ENCODE measurements at places on chromosomes 7 and 10. TPM values are rescaled to one million over a fixed set of nuclear protein-coding genes. Genes with fewer than 3 reads are reported as not detected.

The NPFFR1 gene
- total RNA-seq: not detected

DNA sequence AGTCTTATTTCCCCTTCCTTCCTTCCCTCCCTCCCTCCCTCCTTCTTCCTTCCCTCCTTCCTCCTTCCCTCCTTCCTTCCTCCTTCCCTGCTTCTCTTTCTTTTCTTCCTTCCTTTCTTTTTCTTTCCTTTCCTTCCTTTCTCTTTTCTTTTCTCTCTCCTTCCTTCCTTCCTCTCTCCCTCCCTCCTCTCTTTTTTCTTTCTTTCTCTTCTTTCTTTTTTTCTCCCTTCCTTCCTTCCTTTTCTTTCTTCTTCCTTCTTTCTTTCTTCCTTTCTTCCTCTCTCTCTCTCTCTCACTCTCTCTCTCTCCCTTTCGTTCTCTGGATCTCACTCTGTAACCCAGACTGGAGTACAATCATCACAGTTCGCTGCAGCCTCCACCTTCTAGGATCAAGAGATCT lies 6.2 kb downstream of the TMEM130 start:
- no peak for DNase-seq

The LBX1 gene
- not detected for total RNA-seq

DNA sequence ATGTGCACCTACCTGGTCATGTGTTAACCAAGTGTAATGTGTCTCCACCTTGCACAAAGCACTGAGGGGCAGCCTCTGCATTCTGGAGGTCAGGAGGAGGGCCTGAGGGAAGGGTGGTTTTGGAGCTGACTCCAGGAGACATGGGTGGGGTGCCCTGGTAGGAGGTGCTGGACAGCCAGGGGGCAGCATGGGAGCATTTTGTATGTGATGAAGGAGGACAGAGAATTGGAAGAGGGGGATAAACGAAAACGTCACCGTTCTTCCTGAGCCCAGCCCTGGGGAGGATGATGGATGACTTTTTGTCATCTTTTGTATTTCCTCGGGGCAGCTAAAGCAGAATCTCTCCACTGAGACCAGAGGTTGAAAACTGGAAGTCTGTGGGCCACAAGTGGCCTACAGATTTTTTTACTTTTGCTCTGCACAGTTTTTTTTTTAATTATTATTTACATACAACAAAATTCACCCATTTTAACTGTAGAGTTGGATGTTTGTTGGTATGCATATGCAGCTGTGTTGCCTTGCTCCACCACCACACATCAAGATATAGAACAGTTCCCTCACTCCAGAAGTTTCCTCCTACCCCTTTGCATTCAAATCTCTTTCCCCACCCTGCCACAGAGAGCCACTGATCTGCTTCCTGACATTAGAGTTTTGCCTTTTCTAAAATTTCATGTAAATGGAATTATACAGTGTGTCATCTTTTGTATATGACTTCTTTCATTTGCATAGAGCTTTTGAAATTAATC lies 242.5 kb downstream of the VTI1A start:
- DNase-seq: no peak

GRCh38 chr10:14507176-14507575 lies 176.5 kb upstream of the FRMD4A start:
- peak; percentile 56 for DNase-seq

DNA sequence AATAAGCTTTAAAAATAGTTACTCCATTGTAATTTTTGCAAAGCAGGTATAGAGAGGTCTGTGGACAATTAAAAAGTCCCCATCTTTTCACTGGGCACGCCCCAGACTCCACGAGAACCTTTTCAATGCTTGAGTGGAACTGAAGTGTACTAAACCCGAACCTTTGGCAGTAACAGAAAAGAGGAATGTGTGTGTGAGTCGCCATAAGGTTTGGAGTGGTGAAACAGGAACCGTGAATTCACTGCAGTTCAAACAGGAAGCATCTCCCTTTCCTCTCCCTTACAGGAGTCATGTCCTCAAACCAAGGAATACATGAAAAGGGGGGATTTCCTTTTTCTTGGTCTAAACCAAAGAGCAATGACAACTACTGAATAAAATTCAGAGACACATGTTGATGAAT lies 23.2 kb downstream of the NDUFB2 start:
- no peak for DNase-seq

Measured in activated CD8-positive, alpha-beta memory T cell treated with anti-CD3 and anti-CD28 coated beads, Interleukin-2, amount 10 ng/mL, durations not matched to agents 7 days and 5 days (primary cell).